ENCODE measurements at places on chromosomes 1 and 21.
A peak's percentile ranks its signal among the peaks of the same experiment; 100 is the strongest.

GRCh38 chr1:24992124-24992760 lies 62.2 kb upstream of the RUNX3 start:
- DNase-seq, result no peak

- DNase-seq, result no peak
These were observed 1.0 kb downstream of the PAX7 start for GRCh38 chr1:18631496-18632217.

GRCh38 chr1:96309783-96310182 lies 411.8 kb upstream of the PTBP2 start:
- no peak for DNase-seq

GRCh38 chr1:201335901-201336300 lies 41.6 kb downstream of the TNNT2 start:
- DNase-seq, result no peak

DNA sequence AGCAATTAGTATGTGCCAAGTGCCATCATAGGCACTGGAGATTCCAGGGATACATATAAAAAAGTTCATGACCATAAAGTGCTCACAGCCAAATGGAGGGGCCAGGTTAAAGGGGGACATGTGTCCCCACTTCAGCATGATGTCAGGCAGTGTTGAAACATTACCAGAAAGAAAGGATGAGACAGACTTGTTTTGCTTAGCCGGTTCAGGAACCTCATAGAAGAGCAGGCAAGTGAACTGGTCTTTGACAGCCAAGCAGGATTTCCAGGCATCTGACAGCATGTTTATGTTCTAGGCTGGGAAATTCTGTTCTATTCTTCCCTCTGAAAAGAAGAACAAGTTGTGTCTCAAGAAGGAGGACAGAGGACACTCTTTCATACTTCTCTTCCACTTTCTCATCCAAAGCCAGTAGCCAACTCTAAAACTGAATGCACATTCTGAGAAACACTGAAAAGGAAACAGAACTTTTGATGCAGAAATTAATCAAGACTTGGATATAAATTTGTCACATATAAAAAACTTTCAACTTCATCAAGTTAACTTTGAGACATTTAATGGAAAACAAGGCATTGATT lies 39.7 kb downstream of the GLUL start:
- DNase-seq, result no peak

DNA sequence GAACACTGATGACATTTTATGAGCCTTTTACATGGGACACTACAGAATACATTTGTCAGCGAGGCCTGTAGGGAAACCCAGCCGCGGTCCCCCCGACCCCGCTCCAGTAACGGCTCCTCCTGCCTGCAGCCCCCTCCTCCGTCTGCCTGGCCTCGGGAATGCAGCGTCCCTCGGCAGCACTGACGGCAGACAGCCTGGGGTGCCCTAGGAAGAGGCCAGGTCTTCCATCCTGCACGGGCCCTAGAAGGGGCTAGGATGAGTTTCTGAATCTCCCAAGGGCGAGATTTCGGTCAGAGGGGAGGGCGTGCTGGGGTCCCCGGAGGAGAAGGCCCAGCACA lies 8.4 kb downstream of the SAMD11 start:
- DNase-seq, result no peak

GRCh38 chr1:162134646-162135045 lies 65.2 kb downstream of the NOS1AP start:
- DNase-seq, result no peak

DNA sequence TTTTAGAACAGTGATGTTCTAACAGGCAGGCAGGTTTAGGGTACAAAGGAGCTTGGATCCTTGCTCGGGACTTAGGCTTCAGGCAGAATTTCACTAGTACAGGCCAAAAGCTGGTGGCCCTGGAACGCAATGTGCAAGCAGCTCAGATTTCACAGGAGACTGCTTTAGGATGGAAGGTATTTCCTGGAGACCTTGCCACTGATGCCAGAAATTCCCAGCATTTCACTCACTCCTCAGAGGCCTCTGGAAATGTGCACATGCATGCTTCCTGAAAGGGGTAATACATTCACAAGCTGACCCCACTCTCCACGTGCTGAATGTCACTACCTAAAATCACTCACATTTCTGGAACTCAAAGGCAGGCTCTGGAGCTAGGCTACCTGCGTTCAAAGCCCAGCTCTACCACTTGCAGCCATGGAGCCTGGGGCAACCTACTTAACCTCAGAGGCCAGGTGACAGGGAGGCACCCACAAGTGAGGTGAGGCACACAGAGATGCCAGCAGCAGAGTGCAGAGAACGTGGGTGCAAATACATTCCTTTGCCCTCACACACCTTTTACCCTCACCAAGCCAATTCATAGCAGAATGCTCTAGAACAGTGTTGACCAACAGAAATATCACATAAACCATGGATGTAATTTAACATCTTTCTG lies 56.5 kb downstream of the CDC7 start:
- no peak for DNase-seq

DNA sequence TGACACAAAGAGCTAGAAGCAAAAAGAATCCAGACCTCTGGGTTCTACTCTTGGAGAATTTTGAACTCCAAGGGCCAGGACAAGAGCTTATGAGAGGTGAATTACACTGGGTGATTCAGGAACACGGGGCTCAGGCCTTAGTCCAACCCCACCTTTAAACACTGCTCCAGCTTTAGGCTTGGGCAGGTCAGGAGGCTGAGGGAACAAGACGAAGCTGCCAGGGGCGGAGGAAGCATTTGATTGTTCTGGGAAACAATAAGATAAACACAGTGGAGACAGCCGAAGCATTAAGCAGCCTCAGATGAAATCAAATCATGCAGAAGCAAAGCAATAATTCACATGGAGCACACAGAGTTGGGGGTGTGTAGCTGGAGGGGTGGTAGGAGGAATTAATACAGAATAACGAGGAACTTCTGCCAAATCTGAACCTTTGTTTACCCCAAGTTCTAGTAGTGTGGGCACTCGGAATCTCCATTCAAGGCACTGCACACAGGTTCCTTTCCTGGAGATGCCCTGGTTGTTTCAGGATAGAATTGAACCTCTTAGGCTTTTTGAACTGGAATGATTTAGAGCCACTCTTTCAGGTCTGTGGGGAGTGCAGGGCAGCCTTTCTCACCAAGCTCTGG lies 93.2 kb downstream of the PLXNA2 start:
- DNase-seq, result no peak

GRCh38 chr1:84996846-84997666 lies at the start of gene MCOLN2:
MCOLN2 (minus strand) TSS chr1:84997113; CDS start chr1:84996872, 241 bp downstream.
- DNase-seq, result peak; percentile 34

- DNase-seq, result no peak
These were observed 1.4 kb downstream of the GUK1 start for GRCh38 chr1:228141226-228142044.

DNA sequence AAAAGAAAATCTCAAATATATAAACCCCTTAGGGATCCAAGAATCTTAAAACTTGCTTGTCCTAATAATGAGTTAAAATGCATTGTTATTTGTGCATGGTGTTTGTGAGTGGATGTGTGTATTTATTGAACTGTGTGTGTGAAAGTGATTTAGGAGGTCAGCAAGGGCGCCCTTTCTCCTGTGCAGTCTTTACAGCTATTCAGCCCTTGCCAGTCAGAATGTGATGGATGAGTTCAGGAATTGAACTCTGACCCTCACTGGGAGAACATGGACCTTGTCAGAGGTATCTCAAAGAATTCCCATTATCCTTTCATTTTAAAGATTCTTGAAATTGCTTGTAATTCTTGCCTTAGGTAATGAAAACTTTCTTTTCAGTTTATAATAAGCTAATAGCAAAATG lies 493.0 kb upstream of the ADGRL4 start:
- no peak for DNase-seq

DNA sequence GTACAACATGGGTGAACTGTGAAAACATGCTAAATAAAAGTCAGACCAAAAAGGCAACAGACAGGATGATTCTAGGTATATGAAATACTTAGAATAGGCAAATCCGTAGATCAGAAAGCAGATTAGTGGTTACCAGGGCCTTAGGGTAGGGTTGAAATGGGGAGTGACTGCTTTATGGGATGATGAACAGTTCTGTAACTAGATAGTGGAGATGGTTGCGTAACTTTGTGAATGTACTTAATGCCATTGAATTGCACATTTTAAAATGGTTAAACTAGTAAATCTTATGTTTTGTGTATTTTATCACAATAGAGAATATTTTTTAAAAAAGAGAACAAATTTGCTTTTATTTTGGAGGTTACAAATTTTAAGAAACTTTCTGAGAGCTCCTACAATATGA lies 17.4 kb downstream of the ZNF326 start:
- DNase-seq, result no peak

GRCh38 chr1:3942416-3943122 lies 42.5 kb upstream of the C1orf174 start:
- DNase-seq, result no peak

- DNase-seq, result no peak
These were observed 599.9 kb upstream of the RGS18 start for GRCh38 chr1:191558379-191558778.

- DNase-seq, result no peak
These were observed 33.1 kb downstream of the RGS8 start for GRCh38 chr1:182651339-182651724.

DNA sequence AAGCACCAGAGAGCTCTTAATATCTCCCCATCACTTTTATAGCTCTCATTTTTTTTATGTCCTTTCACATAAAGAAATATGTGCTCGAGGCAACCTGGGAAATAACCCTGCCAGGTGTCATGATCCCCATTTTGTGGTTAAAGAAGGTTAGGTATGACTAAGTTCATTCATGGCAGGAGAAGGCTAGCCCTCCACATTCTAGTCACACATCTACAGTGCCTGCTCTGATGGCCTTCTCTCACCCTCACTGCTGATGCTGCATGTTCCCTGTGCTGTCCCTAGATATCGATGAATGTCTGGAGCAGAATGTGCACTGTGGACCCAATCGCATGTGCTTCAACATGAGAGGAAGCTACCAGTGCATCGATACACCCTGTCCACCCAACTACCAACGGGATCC lies 187.5 kb downstream of the TPR start:
- no peak for DNase-seq

- DNase-seq, result no peak
These were observed 475.0 kb downstream of the SMYD3 start for GRCh38 chr1:246032031-246032551.

DNA sequence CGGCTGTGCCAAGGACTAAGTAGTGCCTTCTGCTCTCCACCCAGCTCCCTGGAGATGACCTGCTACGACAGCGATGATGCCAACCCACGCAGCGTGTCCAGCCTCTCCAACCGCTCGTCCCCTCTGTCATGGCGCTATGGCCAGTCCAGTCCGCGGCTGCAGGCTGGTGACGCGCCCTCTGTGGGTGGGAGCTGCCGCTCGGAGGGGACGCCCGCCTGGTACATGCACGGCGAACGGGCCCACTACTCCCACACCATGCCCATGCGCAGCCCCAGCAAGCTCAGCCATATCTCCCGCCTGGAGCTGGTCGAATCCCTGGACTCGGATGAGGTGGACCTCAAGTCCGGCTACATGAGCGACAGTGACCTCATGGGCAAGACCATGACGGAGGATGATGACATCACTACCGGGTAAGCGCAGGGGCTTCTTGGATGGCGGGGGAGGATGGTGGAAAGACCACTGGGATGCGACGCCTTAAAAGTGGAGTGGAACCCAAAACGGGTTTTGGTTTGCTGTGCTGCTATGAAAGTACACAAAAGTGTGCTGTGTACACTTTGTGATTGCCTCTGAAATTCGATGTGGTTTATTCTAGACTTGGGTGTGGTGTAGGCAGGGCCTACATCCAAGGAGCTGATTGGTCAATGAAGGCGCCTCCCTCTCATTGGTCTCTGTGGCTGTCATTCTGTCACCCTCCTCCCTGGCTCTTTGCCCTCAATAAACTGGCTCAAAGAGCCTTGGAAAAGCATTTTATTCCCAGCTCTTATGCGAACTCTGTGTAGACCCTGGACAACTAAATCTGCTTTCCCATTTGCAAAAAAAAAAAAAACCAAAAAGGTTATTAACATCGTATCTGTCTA lies 110.4 kb upstream of the IPO9 start:
- no peak for DNase-seq

DNA sequence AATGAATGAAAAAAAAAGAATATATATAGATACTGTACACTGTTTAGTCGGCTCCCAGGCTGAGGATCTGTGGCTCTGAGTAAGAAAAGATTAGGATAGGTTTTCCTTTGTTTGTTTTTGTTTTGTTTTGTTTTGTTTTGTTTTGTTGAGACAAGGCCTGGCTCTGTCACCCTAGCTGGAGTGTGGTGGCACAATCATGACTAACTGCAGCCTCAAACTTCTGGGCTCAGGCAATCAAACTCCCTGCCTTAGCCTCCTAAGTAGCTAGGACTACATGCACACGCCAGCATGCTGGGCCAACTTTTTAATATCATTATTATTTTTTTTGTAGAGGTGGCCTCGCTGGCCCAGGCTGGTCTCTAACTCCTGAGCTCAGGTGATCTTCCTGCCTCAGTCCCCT lies 87.9 kb upstream of the PTBP2 start:
- no peak for DNase-seq

DNA sequence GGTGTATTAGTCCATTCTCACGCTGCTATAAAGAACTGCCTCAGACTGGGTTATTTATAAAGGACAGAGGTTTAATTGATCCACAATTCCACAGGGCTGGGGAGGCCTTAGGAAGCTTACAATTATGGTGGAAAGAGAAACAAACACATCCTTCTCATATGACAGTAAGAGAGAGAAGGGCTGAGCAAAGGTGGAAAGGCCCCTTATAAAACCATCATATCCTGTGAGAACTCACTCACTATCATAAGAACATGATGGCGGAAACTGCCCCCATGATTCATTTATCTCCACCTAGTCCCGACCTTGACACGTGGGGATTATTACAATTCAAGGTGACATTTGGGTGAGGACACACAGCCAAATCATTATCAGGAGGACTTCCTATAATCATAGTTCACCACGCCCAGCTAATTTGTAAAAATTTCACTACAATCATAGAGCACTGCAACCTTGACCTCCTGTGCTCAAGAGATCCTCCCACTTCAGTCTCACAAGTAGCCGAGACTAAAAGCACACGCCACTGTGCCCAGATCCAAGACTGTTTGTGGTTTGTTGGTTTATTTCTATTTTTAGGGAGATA lies 164.9 kb downstream of the RERE start:
- no peak for DNase-seq

GRCh38 chr1:246182149-246182851 lies 324.8 kb downstream of the SMYD3 start:
- no peak for DNase-seq

DNA sequence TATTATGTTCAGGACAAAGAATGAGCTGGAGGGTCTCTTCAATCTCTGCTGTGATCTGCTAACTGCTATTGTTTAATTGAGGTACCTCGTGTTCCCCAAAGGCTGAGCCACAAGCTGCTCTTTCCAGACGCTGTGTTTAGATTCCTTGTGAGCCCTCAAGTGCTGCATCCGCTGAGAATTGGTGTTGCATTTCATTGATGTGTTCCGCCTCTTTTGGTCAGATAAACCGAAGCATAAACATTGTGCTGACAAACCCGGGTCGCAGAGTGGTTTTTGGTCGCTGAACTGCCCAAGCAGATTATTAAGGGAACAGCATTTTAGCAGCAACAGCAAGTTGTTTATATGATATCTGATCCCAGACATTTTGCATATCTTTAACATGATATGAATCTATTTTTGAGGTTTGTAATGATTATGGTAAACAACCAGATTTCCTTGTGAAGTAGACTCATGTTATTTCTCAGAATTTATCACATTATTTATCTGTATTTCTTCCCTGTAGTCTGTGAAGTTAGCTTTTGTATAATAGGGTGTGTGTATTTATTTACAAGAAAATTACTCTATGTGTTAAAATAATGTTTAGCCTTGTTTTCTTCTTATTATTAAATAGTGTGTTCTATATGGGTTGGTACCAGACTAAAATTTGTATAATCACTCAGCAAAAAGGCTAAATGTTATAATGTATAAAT lies 217.2 kb upstream of the C1orf105 start:
- no peak for DNase-seq

- no peak for DNase-seq
These were observed 8.9 kb upstream of the FMO3 start for GRCh38 chr1:171081763-171082201.

GRCh38 chr21:46394595-46395104 lies 64.0 kb upstream of the DIP2A start:
- no peak for DNase-seq

Data from stimulated activated CD8-positive, alpha-beta memory T cell treated with anti-CD3 and anti-CD28 coated beads, Interleukin-12 subunit alpha, Interleukin-12 subunit beta, amount 100 ng/mL, for 4 hours (primary cell).